WTC11 (cell line): ENCODE measurements at places on chromosomes 7 and 10.

GRCh38 chr10:43318976-43319960, 52.2 kb upstream of the FXYD4 start:
- no peak for DNase-seq

DNA sequence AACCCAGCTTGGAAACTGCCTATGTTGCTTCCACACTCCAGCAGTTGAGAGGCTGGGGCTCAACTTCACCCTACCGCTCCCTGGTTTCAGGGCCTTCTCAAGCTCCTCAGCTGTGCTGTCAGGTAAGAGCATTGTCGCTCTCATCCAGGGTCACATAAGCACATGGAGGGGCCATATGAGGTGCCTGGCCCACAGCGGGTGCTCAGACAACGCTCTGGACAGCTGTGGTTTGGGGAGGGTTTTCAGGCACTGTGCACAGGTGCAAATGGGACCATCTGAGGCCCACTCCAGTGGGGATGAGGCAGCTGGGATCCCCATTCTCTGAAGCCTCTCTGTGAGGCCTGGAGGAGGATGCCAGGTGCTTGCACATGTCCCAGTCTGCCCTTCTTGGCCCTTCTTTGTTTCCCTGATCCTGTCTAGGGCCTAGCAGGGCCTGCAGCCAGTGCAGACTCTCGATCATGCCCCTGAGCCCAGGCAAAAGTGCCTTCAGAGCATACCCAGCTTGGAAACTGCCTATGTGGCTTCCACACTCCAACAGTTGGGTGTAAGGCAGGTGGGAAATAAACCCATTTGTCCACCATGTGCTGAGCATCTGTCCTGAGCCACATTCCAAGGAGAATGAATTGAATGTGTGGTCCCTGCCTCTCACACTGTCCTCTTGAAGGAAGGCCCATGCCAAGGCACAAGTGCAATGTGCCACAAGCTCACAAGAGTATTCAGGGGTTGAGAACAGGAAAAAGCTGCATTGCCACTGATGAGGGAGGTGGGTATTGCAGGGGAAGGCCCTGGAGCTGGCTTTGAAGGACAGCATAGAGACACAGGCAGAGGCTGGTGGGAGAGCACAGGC, 40.3 kb downstream of the VSTM4 start:
- DNase-seq: no peak

DNA sequence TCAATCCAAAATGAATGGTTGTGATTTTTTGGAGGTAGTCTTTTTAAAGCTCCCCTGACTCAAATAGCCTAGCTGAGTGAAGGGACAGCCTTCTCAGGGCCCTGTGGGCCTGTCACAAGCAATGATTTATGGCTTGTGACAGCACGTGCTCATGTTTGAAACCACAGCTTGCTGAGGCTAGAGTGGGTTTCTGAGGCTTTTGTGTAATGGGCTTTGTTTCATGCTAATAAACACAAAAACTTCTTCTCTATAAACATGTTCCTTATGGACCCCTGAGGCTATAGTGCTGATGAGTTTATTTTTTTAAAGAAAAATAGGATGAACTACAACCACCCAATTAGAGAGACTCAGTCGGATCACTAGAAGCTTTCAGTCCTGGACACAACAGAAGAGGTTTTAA, 36.1 kb upstream of the BET1 start:
- no peak for DNase-seq

GRCh38 chr7:154686305-154686704, 316.6 kb downstream of the PAXIP1 start:
- DNase-seq: no peak

GRCh38 chr7:90172121-90172520, 17.9 kb downstream of the STEAP1 start:
- no peak for DNase-seq

- DNase-seq: no peak
Observed at GRCh38 chr10:26468700-26469099, 30.6 kb downstream of the APBB1IP start.

DNA sequence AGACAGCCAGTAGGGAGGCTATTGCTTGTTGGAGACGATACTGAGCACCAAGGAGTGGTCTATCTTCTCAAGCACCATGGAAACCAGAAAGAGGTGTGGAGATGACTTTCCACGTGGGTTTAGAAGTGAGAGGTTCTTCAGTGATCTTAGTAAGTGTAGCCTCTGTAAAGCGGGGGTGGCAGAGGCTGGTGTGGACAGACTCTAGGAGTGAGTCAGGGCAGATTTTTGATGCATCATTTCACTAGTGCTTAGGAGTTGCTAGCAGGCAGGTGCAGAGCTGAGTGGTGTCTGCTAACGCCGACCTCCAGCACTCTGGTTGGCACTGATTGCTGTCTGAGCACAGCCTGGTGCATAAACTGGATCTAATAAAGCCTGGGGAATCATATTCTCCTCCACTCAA, 78.4 kb upstream of the ADO start:
- DNase-seq: no peak

DNA sequence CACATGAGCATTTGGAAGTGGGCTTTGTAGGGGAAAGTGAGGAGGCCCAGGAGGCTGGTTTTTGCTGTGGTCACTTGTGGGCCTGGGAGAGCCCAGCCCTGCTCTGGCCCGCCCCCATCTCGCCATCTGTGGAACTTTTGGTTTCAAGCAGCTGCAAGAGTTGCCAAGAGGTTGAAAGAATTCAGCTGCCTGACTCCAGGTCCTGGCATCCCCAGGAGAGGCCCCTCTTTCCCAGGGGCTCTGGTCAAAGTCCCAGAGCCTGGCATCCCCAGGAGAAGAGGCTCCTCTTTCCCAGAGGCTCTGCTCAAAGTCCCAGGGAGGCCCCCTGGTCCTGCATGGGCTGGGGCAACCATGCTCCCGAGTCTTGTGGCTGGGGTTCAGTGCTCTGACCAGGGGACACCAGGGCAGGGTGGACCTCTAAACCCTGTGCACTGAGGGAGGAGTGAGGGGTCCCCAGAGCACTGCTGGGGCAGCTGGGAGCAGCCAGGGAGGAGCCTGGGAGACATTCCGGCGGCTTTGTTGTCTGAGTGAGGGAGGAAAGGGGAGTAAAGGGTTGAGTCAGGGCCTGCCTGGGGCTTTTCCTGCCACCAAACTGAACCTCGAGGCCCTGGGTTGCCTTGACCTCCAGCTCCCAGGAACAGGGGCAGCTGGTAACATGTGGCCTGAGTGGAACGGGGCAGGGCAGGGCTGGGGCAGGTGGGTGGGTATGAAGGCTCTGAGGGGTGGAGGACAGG, 27.7 kb upstream of the CSGALNACT2 start:
- DNase-seq: no peak

- DNase-seq: no peak
Observed at GRCh38 chr10:13308096-13308495, 8.2 kb upstream of the PHYH start.

DNA sequence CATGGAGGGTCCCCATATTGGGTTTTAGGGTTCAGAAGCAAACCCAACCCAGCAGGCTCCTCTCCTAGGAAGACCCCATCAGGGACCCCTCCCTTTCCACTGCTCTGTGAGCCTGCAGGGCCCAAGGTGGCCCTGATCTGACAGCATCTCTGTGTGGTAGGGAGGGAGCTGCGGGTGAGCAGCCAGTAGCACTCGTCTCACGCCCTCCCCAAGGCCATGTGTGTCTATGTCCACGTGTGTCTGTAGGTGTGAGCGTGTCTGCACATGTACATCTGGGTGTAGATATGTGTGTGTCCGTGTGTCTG, 103.5 kb upstream of the FAM20C start:
- no peak for DNase-seq

GRCh38 chr7:106001886-106002285, 38.8 kb downstream of the CDHR3 start:
- DNase-seq: no peak

GRCh38 chr10:71924771-71925170, 39.4 kb upstream of the CHST3 start:
- DNase-seq: no peak

DNA sequence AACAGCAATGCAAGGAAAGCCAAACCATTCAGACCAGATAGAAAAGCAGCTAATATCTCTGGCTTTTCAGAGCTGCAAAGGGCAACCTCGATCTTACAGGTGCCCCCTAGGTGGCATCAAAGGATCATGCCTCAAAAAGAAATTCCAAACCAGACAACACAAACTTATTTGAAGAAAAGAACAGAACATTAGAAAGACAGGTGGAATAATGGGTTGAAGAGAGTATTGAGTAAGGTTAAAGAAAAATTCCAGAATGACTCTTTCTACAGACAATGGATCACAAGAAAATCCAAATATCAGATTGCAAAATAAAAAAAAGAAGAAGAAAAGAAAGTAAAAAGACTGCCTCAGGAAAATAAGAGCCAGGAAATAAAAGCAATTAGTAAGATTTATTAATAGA, 213.7 kb downstream of the ELMO1 start:
- no peak for DNase-seq

DNA sequence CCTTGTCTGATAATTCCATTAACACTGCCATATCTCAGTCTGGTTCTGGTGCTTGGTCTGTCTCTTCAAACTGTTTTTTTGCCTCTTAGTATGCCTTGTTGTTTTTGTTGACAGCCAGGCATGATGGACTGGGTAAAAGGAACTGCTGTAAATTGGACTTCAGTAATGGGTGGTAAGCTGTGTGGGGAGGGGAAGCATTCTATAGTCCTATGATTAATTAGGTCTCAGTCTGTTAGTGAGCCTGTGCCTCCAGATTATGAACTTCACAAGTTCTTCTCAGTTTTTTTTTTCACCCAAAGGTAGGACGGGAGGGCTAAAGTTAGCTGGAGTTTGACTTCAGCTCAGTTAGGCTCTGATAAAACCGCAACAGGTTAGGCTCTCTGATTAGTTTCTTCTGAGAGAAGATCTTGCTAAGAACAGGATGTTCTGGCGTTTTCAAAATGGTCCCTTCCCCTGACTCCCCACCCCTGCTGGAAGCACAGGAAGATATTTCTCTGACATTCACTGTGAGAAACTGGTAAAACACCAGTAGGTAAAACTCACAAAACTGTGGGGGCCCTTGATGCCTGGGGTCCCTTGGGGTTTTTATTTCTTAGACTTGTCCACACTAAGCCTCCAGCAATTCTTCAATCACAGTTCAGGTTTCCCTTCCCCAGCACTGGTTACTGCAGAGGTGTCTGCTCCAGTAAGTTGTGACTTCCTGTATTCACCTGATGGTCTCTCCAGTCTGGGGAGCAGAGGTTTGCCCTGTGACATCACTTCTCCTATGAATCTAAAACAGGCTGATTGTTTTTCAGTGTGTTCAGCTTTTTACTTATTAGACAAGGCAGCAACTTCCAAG, 43.3 kb upstream of the CCDC71L start:
- no peak for DNase-seq

GRCh38 chr10:132392184-132392800, 4.7 kb upstream of the PWWP2B start:
- no peak for DNase-seq

DNA sequence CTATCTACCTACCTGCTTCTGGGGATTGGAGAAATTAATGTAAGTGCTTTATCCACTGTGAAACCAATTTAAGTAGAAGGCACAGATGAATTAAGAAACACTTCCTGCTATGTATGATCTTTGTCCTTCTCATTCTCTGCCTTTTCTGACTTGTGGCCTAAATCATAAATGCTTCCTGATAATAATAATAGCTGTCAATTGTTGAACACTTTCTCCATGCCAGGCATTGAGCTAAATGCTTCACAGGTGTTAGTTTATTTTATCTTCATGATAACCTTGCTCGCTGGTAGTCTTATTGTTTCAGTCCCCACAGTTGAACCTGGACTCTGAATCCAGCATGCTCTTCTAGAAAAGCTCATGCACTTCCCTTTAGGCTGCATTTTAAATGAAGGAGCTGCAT, 75.4 kb downstream of the CHN2 start:
- no peak for DNase-seq

GRCh38 chr10:22618078-22618785, 96.1 kb downstream of the PIP4K2A start:
- no peak for DNase-seq

- DNase-seq: no peak
Observed at GRCh38 chr7:129855234-129855673, 97.5 kb downstream of the UBE2H start.

DNA sequence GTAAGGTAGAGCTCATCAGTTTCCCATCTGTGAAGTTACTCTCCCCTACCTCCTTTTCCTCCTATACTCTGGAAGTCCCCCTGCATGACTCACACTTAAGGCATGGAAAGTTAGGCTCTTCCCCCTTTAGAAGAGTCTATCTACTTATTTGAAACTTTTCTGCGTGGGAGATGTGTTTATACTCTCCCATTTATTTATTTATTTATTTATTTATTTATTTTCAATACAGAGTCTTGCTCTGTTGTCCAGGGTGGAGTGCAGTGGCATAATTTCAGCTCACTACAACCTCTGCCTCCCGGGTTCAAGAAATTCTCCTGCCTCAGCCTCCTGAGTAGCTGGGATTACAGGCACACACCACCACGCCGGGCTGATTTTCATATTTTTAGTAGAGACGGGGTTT, 107.5 kb upstream of the JCAD start:
- no peak for DNase-seq

DNA sequence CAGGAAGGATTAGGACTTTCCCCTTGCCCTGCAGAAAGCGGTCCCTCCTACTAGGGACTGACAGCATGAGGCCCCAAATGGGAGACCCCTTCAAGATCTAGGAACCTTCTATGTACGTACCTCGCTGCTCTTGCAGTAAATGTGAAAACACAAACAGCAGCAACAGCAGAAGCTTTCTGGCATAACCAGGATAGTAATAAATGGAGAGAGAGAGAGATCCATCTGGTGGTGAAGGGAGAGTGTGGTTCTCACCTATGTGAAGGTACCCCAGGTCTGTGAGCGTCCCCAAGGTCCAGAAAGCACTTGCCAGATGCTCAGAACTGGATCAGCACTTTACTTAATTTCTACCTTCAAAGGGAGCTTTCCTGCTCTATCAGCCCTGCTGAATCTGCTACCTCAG, 592.7 kb downstream of the PARD3 start:
- no peak for DNase-seq

- no peak for DNase-seq
Observed at GRCh38 chr7:4655311-4655710, 26.8 kb upstream of the FOXK1 start.

DNA sequence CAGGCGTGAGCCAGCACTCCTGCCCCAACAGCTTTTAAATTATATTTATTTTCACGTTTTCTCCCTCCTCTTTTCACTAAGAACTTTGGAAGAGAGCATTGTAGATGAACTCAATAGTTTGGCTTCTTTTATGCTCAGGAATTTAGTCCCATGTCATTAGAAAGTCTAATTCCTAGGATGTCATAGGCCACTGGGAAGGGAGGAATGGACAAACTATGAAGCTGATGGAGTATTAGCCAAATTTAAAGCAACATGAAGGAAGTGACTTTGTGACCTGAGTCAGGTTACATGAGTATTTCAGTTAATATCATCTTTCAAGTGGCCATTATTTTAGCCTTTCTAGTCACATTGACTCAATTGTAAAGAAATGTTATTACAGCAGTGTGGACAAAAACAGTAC, 18.0 kb upstream of the OPN4 start:
- DNase-seq: no peak

DNA sequence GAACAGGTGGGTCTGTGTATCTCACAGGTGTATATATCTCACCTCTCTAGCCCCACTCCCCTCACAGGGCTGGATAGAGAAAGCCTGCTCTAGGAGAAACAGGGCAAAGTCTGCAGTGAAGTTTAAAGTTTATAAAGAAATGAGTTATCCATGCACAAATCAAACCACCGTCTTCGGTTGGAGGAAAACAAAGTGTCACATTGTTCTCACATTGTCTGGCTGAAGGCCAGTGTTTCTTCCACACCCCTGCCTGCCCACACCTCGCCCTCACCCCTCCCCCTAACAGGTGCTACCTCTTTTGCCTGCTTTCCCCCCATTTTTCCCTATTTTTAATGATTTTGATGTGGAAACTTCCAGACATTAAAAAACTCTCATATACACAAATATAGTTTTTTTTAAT, 25.8 kb downstream of the AQP1 start:
- DNase-seq: no peak

GRCh38 chr7:65453341-65454030, 79.8 kb downstream of the ZNF92 start:
- DNase-seq: no peak
